Stimulated activated CD8-positive, alpha-beta memory T cell treated with anti-CD3 and anti-CD28 coated beads, Interleukin-12 subunit alpha, Interleukin-12 subunit beta, amount 100 ng/mL, for 4 hours (primary cell): ENCODE measurements at places on chromosomes 3 and 15.

DNA sequence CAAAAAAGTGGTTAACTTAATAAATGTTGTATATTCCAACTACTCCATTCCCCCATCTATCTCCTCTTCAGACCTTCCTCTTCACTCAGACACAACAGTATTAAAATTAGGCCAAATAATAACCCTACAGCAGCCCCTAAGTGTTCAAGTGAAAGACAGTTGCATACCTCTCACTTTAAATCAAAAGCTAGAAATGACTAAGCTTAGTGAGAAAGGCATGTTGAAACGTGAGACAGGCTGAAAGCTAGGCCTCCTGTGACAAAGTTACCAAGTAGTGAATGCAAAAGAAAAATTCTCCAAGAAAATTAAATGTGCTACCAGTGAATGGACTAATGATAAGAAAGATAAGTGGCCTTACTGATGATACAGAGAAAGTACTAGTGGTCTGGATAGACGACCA lies 71.7 kb downstream of the ANKRD28 start:
- no peak for DNase-seq

DNA sequence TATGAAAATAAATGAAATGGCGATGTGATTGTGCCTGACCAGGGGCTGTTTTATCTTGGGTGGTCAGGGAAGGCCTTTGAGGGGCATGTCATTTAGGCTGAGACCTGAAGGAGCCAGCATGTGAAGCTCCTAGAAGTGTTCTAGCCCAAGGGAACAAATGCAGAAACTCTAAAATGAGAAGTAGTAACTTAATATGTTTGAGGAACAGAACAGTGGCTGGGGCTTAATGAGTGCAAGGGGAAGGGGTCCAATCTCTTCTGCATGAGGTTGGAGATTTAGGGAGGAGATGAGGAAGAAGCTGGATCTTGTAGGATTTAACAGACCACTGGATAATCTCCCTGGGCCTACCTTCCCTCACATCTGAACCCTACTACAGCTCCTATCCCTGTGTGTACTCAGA lies 110.5 kb downstream of the AKAP13 start:
- DNase-seq, result no peak

GRCh38 chr3:195066441-195066841 lies 204.5 kb downstream of the XXYLT1 start:
- DNase-seq, result no peak

GRCh38 chr15:96372554-96372953 lies 42.1 kb downstream of the NR2F2 start:
- DNase-seq, result no peak

DNA sequence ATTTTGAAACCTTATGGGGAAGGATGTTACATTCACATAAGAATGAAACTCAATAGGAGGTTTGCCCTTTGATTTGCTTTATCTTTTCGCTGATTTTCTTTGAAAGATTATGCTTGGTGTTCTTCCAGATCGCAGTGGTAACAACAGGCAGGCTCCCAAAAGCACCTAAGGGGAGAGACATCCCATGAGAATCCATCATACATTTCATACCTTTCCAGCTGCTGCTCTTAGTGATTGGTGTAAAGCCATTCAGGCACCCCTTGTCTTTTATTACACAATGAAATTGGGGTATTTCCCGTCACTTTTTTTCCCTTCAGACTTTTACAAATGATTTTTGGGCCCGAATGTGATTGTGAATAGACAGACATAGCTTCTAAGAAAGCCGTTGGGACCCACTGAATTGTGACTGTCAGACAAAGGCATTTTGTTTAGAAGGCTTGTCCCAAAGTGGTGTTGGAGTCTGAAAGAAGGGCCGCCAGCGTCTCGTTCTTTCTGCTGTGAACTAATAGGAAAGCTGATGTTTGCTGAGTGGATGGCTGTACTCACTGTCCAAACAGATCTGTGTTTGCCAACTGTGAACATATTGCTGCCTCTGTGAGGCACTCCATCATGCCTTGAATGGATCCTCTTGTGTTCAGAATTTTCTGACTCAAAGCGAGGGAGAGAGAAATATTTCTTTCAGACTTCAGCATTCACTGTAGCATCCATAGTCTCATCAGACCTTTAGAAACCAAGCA lies 164.3 kb downstream of the FNDC3B start:
- DNase-seq, result no peak

GRCh38 chr3:140753865-140754754 lies 76.2 kb downstream of the TRIM42 start:
- no peak for DNase-seq

DNA sequence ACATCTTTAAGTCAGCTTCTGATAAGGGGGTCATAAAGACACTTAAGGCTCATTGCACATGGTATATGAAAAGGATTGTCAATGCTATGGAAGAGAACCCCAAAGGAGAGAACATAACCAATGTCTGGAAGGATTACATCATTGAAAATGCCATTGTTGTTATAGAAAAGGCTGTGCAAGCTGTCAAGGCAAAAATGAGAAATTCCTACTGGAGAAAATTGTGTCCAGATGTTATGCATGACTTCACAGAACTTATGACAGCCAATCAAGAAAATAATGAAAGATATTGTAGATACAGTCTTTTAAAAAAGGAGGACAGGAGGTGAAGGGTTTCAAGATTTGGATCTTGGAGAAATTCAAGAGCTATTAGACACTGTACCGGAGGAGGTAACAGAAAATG lies 96.3 kb upstream of the MBNL1 start:
- no peak for DNase-seq

DNA sequence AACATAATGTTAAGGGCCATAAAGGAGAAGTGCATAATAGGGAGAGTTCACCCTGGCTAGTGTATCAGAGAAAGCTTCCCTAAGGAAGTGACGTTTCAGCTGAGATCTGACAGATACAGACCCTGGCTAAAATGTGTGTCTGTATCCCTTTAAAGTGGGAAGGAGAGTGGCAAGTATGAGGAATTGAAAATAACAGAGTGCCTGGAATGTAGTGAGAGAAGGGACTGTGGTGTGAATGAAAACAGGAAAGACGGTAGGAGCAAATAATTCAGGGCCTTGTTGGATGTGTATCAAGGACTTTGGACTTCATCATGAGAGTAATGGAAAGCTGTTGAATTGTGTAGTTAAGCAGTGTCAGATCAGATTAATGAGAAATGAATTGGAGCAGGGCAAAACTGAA lies 30.5 kb downstream of the NEO1 start:
- no peak for DNase-seq

- no peak for DNase-seq
Measured at GRCh38 chr15:65286069-65286703, 497 bp downstream of the PARP16 start.

- DNase-seq, result no peak
Measured at GRCh38 chr3:157926822-157927221, 179.4 kb downstream of the SHOX2 start.

DNA sequence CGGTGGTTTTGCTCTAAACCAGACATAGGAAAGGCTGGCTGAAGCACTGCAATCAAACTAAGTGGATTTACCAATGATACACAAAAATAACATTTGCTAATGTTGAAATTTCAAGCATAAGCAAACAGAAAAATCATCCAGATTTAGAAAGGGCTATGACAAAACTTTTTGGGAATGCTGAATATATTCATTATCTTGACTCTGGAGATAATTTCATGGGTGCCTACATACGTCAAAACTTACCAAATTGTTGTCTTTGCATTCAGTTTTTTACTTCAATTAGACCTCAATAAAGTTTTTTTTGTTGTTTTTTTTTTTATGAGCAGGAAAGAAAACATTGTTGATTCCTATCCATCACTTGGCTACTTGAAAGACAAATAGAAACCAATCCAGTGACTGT lies 140.8 kb downstream of the NR2E3 start:
- DNase-seq, result no peak
